ENCODE measurements at places on chromosomes 3 and 15.
A peak's percentile ranks its signal among the peaks of the same experiment; 100 is the strongest.

GRCh38 chr3:159620873-159621272, 367.8 kb upstream of the IL12A start:
- no peak for DNase-seq

DNA sequence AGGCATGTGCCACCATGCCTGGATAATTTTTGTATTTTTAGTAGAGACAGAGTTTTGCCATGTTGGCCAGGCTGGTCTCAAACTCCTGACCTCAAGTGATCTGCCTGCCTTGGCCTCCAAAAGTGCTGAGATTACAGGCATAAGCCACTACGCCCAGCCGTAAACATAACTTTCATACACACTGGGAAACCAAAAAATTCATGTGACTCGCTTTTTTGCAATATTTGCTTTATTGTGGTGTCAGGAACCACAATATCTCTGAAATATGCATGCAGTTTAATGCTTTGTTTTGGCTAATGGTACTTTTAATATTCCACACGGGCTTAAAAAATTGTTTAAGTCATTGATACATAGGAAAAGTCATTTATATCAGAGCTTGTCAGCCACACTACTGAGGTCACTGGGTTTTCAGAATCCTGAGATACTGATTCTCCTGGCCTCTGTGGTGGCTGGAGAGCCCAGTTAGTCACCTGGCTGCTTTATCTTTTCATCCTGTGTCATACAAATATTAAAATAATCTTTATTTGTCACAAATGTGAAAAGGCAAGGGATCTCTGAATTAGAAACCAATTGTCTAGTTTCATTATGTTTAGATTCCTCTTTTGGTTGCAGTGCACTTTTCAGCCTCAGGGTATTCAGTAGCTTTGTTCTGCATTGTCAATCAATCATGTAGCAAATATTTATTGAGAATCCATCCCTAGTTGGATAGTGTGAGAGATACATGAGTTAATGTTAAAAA, 10.0 kb downstream of the TMEM62 start:
- DNase-seq, result no peak

GRCh38 chr15:80684697-80685096, 10.4 kb upstream of the ABHD17C start:
- no peak for DNase-seq

DNA sequence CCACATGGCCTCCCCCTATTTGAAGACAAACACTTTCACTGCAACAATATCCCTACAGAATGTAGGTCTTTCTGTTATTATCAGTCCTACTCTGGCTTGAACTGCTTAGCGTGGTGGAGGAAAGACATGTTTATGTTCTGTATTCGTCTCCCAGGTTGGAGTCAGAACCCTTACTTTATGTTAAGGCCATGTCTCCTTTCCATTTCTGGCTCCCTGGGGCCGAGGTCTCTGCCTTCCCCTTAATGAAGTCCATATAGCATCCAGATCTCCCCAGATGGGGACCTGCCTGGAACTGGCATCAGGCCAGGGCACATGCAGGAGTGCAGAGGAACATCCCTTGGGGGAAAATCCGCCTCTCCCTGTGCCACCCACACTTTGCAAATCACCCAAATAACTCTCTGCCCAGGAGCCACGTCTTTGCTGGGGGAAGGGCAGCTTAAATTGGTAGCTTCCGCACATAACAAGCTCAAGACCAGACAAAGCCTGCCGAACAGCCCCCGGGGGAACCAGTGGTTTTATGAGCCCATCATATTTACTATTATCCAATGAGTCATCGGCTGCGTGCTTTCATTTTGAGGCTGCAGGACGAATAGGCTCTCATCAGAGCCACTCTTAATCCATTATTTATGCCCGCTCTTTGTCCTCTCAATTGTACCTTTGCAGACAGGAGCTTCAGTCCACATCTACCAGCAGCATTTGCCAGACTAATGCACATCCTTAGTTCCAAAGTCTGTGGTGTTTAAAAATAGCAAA, 237.0 kb downstream of the UACA start:
- peak; percentile 31 for DNase-seq

GRCh38 chr3:49120096-49120437, 556 bp downstream of the USP19 start:
- no peak for DNase-seq

DNA sequence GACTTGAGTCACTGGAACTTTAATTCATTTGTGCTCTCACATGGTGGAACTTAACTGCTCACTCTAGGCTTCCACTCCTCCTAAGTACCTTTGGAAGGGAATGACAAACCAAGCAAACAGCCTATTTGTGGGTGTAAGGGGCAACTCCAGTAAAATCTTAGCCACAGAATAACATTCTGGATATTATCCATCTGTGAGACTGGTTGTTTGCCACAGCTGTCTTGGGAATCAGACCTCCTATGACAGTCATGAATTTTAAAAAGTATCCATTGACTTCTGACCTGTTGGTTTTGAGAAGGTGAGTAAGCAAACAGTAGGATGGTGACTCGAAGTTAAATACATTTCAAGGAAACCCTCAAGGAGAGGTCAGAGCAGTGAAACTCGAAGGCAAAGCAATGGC, 147.3 kb upstream of the CDIN1 start:
- DNase-seq, result no peak

DNA sequence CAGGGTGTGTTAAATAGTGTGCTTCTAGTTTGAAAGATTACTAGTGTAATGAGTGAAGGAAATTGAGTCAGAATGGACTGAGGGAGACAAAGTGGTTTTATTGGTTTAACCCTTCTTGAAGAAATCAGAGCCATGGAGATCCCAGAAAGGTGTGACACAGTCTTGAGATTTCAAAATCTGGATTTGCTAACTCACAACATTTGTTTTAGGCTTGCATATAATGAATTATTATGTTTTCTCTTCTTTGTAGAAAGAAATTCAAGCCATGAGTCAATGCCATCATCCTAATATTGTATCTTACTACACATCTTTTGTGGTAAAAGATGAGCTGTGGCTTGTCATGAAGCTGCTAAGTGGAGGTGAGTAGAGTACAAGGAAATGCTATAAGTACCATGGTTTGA, 25.1 kb downstream of the OXSR1 start:
- no peak for DNase-seq

GRCh38 chr3:106130384-106131198, 261.8 kb upstream of the CBLB start:
- no peak for DNase-seq

DNA sequence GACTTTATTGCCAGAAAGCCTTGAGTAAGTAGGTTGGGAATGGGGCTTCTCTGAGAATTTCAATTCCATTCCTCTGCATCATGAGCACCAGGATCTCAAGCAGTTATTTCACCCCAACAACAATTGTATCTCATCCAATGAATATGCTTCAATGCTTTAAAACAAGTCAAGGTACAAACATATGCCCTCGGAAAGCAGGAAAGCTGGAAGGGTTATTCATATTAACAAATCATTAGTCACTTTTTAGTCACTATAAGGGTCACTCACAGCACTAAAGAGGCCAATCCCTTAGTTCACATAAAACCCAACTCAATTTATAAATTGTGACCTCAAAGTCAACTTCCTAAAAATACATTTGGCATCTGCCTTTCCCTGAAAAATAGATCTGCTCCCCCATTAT, 16.2 kb downstream of the MB21D2 start:
- DNase-seq, result no peak

GRCh38 chr3:123119802-123120201, 53.0 kb downstream of the PDIA5 start:
- no peak for DNase-seq

- DNase-seq, result no peak
Measured at GRCh38 chr15:90325726-90326125, 26.4 kb upstream of the ZNF774 start.

- DNase-seq, result no peak
Measured at GRCh38 chr3:189166321-189166720, 5.5 kb upstream of the TPRG1 start.

DNA sequence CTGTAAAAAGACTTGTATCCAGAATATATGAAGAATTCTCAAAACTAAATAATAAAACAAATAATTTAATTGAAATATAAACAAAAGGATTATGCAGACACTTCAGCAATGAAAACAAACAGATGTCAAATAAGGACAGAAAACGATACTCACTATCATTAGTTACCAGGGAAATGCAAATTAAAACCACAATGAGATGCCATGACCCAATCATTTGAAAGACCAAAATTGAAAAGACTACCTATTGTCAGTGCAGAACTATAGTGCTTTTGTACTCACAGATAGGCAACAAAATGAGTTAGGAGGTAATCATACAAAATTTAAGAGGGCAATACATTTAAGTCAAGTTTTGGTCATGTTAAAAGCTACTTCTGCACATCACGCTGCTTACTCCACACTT, 31.6 kb upstream of the OR5K4 start:
- DNase-seq, result no peak

- DNase-seq, result no peak
Measured at GRCh38 chr15:31145271-31145911, 43.9 kb upstream of the TRPM1 start.

DNA sequence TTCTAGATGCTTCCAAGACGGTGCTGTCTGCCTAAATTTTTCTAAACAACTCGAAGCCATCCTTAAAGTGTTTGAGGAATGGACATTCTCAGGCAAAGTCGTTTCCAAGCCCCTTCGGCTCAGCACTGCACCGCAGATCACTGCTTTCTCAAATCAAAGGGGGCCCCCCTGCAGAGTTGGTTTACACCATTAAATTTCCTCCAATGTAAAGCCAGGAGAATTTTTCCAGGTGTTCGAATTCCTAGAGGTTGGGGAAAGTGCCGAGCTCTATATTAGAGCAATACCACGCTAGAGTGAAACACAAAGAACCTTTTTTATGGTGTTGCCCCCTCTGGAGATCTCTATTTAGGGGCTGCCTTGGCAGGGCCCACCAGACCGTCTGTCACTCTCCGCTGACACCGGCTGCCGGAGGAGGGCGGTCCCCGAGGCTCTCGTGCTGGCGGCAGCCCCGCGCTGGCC, 277.9 kb upstream of the NR2F2 start:
- no peak for DNase-seq

DNA sequence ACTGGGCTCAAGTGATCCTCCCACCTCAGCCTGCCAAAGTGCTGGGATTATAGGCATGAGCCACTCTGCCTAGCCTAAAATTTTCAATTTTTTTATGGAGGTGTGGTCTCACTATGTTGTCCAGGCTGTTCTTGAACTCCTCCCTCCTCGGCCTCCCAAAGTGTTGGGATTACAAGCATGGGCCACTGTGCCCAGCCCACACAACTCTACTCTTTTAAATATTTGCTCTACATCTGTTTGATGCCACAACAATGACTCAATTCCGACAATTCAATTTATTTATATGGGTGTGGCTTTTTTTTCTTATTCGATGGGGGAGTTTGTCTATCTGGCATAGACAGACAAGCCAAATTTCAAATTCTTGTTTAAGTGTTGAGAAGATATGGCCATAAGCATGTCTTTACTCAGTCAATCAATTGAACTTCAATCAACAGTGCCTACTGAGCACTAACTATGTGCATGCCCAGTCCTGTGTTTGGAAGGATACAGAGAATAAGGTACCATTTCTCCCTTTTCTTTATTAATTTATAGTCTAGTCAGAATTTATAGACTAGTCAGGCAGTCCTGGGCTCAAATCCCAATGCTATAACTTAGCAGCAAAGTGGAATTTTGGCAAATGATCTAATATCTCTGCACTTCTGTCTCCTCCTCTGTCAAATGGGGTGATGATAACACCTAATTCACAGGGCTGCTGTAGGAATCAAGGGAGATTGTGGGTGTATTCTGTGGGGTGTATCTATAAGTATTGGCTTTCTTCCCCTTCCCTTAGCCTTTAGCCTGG, 54.6 kb upstream of the PIAS1 start:
- DNase-seq, result no peak

- DNase-seq, result no peak
Measured at GRCh38 chr15:92682741-92683510, 27.4 kb upstream of the FAM174B start.

- no peak for DNase-seq
Measured at GRCh38 chr3:25665315-25666280, 891 bp upstream of the TOP2B start.

- DNase-seq, result no peak
Measured at GRCh38 chr15:73921254-73921925, 4.9 kb upstream of the LOXL1 start.

- DNase-seq, result no peak
Measured at GRCh38 chr3:33940736-33941135, 142.3 kb downstream of the PDCD6IP start.

GRCh38 chr3:52318186-52318816, 2.2 kb downstream of the DNAH1 start:
- DNase-seq, result no peak

DNA sequence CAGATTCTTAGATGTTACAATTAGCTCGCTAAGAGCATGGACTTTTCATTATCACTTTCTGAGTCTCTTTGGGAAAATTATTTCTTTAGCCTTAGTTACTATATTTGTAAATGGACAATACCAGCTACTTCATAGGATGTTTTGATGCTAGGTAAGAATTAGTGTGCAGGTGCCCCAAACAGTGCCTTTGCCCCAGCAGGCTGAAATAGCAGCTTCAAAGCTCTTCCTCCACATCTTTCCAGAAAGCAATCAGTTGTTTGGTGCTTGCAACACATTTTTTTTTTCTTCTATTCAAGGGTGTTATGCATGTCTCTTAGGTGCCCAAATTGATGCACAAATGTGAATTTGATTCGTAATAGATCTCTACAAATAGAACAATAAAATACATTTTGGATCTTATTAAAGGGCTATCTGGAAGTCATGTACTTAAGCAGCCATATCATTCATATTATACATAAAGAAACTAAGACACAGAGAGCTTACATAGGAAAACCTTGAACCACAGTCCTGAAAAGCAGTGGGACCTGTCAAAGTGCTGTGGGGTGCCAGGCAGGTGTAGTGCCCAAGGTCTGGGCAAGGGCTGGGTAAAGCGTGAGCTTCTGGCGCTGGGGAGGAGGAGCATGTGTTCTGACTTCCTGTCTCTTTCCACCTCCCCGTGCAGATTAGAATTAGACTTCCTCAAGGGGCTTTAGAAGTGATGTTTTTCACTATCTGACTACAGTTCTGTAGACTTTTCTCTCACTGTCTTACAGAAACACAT, 62.9 kb downstream of the FNDC3B start:
- no peak for DNase-seq

DNA sequence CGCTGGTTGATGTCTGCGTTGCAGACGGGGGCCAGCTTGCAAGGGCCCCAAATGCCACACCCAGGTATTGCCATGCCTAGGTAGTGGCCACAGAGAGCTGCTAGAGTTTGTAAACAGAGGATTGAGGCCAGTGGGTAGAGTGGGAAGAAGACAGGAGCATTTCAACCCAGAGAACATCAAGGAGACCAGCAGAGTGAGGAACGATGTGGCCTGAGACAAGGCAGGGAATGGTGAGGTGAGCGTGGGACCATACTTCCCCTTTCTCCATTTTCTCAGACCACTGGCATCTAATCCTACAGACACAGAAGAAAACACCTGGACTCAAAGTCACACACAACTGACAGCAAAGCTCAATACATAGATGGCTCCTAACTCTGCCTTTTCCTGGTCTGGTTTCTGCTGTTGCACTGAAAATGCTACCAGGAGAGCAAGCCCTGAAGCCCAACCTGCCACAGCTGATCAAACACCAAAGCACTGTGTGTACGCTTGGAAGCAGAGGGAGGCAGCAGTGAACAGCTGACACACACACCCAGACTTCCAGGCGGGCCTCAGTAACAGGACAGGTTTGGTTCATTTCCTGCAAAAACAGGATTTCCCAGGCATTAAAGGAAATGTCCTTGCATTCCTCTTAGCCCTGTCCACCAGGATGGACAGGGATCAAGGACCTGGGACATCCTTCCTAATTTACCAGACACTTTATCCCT, 1.6 kb downstream of the FAM174B start:
- peak; percentile 53 for DNase-seq

Data from NCI-H526 treated with DMSO at 0.1 percent for 48 hours (cell line).